ENCODE measurements at places on chromosomes 2 and 18. TPM values are rescaled to one million over a fixed set of nuclear protein-coding genes. Genes with fewer than 3 reads are reported as not detected.

Gene PGAP1
- total RNA-seq, result 10.1 TPM

DNA sequence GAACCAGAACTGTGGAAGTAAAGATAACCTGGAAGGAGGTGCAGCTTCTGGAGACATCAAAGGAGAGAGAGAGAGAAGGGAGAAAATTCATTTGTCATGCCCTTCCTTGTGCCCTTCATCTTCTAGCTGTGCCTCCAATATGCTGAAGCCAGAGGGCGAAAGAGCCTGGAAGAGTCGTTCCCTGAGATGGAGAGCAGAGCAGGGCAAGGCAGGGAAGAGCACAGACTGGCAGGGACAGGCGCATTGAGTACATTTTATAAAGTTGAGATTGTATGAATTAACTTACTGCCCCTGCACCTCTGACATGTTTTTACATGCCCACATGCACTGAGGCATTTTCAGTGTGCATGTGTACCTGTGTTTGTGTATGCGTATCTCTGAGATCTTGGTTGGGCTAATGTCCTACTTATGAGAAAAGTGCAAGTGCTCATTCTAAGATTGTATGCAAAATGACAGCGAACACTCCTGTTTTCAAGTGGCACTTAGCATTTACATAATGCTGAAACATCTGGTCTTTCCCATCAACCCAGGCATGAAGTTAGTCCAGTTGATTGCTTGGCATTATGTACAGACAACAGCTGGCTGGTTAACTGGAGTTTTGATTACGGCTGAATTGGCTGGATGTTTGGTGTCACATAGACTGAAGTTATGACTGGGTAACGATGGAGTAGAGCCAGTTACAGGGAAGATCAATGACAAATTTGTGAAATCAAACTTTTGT lies 23.7 kb upstream of the MMADHC start:
- DNase-seq, result no peak

- DNase-seq, result no peak
Observed at GRCh38 chr2:667332-667999, 9.7 kb downstream of the TMEM18 start.

Gene FAHD2A
- total RNA-seq, result 28.9 TPM

DNA sequence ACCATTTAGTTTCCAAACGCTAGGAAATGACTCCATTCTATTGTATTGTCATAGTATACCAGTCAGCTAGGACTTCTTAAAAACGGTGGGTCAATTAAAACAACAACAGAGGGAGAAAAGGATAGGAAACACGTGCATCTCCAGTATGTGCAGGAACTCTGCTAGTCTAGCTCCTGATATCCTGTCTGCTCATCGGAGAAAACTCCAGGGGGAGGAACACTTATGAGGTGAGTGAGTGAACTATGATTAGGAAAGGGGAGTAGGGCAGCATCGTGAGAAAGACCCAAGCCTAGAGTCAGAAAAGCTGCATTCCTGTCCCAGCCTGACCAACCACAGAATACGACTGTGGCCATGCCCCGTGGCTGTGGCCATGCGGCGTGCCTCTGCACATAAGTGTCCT lies 34.2 kb downstream of the DTNB start:
- DNase-seq, result no peak

GRCh38 chr2:98764499-98764898 lies 33.6 kb upstream of the MGAT4A start:
- no peak for DNase-seq

DNA sequence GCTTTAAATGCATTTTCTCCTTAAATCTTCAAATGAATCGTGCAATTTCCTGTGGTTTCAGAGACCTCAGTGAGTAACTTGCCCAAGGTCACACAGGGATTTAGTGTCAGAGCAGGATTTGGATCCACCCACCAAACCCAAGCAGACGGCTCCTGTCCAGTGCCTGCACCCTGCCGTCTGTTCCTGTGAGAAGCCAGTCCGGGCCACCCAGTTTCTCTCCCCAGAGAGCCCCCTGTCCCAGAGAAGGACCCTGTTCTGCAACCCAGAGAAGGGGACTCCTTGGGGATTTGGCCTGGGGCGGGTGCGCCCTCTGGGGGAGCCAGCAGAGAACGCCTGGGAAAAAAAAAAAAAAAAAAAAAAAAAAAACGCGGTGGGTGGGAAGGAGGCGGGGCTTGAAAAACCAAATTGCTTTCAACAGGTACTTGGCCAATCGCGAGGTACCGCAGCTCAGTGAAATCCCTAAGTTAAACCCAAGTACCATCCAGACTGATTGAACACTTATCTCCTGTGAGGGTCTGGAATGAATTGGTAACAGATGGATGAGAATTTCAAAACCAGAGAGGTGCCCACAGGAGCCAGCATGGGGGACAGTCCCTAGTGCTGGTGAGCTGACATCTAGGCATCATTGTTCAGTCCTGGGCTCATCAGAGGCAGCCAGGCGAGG lies 30.9 kb upstream of the REEP1 start:
- DNase-seq, result peak; percentile 44

GRCh38 chr2:210752532-210752931 lies 196.1 kb downstream of the CPS1 start:
- DNase-seq, result no peak
